Spleen (tissue), 13 donors: ENCODE measurements at places on chromosomes 7 and 10.

DNA sequence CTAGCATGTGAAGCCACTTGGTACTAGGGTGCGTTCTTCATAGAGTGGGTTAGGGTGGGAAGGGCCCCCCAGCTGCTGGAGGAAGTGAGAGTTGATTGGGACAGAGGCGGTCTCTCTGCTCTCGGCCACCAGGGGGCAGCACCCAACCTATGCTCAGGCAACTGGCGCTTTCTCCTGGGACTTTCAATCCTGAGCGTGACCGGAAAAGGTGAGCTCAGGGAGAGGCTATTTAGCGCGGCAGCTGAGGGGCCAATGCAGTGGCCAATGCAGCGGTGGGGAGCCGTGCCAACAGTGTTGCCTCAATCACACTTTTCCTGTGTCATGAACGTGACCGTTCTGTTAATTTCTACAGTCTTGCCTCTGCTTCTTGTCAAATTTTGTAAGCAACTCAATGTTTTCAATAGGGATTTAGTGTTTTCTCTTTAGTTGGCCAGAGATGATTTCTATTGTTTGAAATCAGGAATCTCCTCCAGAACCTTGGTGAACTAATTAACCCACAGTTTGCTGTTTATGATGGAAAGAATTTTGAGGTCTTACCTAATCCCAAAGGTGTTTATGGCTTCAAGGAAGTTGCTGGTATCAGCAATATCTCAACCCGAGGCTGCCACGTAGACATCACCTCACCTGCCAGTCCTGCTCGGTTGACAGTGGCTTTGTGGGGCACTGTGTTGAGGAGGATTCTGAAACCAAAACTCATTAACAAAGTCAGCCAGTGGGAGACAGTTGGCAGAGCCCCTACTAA lies 67.9 kb upstream of the PDZD8 start:
- DNase-seq = peak; percentile 92

DNA sequence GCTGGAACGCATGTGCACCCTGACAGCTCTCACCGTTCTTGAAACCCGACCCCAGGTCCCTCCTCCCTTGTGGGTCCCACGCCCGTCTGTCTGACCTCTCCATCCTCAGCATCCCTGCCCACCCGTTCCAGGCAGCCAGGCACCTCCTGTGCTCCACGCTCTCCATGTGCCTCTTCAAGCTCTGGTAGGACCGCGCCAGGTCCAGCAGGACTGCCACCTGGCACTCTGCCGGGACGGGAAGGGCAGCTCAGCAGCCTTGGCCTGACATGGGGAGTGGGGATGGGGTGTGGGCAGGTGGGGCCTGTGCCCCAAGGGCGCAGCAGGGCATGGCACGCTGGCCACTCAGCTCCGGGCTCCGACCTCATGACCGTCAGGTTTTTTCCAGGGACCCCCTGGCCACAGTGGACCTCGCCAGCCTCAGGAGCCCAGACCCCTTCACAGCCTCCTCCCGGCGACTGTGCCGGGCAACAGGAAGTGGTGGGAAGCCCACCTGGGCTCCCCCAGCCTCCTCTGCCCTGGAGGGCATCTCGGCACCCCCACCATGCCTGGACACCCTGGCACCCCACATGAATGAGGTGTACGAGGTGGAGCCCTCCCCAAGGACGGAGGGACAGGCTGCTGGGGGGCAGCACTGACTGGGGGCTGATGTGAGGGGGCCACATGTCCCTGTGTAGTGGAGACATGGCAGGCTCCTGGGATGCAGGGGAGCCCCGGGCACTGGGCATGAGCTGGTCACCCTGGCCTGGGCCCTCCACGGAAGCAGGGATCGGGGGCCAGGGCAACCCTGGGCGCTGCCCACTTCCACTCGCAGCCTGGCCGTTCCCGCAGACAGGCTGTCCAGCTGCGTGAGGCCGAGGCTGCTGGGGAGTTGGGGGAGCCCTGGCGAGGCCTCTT lies 25.1 kb upstream of the NKX6-2 start:
- DNase-seq = peak; percentile 68

DNA sequence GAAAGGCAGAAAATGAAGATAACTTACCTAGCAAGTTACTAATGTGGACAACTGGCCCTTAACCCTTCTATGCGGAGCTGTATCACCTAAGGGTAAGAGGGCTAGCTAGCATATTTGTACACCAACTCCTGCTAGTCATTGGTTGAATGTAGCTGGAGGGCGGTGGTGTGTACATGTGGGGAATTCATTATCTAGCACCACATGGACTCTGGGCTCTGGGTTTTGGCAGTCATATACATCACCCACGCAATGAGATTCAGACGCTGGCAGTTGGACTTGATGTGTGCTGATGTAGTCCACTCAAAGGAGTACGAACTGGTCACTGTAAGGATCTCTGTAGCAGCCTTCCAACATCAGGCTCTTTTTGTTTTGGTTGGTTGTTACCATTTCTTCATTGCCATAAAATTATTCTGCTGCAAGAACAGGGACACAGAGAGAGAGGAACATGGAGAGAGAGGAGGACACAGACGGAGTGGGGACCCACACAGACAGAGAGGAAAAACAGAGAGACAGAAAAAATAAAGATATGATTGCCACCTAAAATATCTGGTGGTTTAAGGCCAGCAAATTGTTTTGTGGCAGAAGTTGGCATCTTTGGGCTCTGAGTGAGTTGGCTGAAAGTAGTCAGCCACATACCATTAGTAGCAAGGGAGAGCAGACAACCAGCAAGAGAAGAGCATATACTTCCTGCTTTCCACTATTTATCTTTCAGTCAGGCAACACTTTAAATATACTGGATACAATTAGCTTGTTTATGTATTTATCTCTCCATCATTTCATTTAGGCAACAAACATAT lies 76.7 kb upstream of the MTPN start:
- DNase-seq = no peak

DNA sequence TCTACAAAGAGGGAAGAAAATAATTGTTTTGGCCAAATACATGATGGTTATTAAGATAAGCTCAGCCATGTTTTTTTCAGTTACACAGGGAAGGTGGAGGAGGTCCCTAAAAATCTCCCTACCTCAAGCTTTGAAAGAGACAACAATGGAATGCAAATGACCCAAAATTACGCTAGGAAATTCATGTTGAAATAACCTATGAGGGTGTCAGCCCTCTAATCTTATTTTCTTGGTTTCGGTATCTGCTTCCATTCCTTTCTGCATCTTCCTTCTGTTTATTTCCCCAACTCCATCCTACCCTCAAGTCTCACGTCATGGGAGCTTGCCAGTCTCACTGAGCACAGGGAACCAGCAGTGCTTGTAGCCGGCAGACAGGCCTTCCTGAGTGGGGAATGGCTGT lies 40.6 kb upstream of the SMNDC1 start:
- no peak for DNase-seq

GRCh38 chr7:32221056-32221455 lies 150.8 kb upstream of the PDE1C start:
- no peak for DNase-seq

DNA sequence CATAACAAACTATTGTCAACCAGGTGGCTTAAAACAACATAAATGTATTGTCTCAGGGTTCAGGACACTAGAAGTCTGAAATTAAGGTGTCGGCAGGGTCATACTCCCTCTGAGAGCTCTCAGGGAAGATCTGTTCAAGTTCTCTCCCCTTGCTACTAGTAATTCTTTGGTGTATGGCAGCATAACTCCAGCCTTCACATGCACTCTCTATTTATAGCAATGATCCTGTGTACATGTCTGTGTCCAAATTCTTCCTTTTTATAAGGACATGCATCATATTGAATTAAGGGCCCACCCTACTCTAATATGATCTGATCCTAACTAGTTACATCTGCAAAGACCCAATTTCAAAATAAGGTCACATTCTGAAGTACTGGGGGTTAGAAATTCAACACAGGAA lies 27.2 kb downstream of the CACNA2D1 start:
- DNase-seq = no peak

GRCh38 chr7:80932536-80932935 lies 13.7 kb upstream of the SEMA3C start:
- DNase-seq = no peak

DNA sequence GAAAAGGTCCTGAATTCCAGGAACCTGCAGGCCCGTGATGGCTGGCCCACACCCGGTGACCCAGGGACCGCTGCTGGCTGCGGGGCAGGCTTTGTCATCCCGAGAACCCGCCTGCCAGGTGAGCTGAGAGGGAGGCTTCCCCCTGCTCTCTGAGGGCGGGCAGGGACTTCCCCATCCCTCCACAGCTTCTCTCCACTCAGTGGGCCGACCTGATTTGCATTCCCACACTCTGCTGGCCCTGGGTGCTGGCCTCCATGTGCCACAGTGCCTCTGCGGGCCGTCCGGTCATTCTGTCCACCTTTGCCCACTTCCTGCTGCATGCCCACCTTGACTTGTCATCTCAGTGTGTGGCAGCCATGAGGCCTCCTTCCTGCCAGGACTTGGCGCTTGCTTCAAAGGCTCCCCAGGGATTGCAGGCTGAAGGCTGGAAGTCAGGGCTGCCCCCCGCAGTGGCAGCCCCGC lies 35.3 kb downstream of the PALD1 start:
- DNase-seq = peak; percentile 84

DNA sequence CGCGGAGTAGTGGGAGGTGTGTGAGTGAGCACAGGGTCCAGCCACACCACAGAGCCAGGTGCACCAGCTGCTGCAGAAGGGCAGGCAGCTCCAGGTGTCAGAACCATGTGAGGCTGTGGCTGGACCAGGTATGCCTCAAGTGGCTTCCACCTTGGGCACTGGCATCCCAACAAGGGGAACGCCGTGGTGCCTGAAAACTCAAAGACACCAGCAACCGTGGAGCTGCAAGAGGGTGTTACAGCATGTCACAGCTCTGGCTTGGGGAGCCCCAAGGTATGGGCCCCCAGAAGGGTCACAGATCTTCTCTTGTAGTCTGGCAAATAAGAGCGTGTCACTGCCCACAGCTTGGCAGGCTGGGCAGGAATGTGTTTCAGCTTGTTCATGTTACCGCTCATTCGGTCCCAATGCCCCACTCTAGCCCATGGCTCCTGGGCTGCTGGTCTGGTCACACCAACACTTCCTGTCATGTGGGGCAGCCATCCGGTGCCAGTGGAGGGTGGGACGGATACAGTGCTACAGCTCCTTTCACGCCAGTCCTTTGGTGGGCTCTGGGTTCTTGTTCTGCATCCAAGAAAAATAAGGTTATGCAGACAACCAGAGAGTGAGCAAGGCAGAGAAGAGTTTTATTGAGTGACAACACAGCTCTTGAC lies 29.8 kb downstream of the STRA8 start:
- no peak for DNase-seq

- no peak for DNase-seq
These were observed 253.0 kb downstream of the AGMO start for GRCh38 chr7:15308821-15309220.

GRCh38 chr7:105224884-105225651 lies 163.7 kb downstream of the SRPK2 start:
- DNase-seq = no peak

DNA sequence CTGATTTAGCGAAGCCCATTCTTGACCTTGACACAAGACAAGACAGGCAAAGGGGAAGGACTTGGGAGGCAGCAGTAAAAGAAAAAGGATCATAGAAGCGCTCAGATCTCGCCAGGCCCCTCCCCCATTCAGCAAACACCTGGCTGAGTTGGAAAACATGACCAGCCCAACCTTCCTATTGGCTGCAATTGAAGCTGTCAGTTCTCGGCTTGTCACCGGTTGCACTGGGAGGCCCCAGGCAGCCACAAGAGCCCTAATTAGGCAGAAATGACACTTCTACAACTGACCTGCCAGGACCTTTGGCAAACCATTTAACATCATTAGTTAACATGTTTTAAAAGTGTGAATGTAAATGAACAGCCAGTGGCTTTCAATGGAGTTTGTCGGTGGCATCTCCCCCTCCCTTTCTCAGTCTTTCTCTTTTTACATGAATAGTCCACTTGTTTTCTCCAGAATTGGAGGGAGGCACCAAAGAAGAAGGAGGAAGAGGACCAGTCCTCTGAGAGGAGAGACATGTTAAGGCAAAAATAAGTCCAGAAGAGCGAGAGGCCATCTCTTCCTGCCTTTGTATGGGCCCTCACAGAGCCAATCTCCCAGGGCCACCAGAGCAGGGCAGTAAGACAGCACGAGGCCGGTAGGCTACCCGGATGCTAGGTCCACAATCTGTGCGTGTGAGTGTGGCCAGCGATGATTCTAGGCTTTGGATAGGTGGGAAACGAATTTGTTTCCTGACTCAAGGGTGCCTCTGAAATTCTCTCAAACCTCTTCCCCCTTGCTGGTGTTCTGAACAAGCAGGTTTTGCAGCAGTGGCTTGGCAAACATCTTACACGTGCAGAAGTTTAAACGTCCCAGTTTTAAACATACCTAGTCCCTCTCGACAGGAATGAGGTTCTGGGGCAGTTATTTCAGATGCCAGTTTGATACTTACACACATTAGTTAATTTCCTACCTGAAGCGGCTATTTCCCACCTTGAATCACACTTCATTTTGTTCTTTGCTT lies 15.0 kb upstream of the ENO4 start:
- no peak for DNase-seq

- no peak for DNase-seq
These were observed 181.6 kb upstream of the NEBL start for GRCh38 chr10:21078410-21079329.

DNA sequence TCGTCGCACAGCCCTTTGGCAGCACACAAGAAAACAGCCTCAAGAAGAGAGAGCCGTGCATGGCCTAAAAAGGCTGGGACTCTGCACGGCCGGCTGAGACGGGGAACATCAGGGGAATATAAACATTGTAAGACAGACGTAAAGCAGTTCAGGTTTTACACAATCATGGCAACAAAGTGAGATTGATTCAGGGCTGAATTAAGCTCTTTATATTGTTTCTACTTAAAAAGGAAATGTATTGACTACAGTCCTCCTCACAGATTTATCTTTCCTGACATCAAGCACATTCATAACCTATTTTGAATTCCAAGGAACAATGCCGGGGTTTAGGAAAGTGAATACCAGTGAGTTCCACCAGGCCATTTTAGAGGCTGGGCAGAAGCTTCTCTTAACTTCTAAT lies 25.2 kb downstream of the SORBS1 start:
- DNase-seq = no peak

GRCh38 chr10:8978100-8978499 lies 923.6 kb downstream of the GATA3 start:
- no peak for DNase-seq

DNA sequence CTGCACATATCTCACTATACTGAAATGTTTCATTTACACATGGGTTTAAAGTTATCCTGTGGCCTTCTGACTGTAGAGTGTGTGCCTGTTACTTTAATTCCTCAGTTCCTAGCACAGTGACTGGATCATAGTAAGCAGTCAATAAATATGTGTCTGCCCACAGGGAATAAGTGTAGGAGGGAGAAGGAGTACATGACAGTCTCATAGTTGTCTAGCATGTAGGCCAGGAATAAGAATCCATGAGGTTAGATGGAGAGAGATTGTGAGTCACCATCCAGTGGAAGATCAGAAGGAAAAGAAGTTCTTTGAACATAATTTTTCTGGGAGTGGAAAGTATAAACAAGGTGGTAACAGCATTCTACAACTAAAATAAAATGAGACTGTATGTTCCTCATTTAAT lies 36.6 kb upstream of the SEMA3A start:
- DNase-seq = no peak

GRCh38 chr10:3480281-3480989 lies 304.6 kb downstream of the KLF6 start:
- no peak for DNase-seq
